Left renal pelvis (tissue), 4 donors: ENCODE measurements at places on chromosomes 13 and 19. TPM values are rescaled to one million over a fixed set of nuclear protein-coding genes. Genes with fewer than 3 reads are reported as not detected.

Gene GAPDHS
- not detected for polyA plus RNA-seq

Gene ERICH6B
- polyA plus RNA-seq, result 3.0 TPM

DNA sequence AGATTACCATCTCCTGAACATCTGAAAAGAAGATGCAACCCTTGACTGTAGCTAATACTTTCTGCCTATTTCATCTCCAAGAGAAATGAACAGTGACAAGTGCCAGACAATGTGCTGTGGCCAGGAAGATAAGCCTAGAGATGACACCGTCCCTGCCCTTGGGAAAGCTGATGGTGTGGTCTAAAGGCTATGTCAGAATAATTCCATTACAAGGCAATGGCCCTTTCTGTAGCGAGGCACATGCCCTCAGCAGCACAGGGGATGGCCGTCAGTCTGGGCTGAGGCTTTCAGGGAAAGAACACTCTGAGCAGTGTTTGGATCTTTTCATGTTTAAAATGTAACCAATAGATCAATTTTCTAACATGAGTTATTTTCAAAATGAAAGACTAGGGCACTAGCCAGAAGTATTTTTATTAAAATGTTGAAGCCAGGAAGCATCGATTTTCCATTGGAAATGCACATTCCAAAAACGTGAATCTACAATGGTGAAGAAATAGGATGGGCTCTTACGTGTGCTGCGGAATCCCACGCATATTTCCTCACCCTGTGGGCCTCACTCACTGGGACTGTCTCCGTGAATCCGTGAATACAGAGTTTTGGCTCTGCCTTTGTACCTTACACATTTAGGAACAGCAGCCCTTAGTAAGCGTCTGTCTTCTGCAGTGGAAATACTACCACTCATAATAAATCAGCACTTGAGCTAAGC lies 22.0 kb downstream of the COL4A1 start:
- DNase-seq, result no peak

GRCh38 chr19:31185261-31185660 lies 164.0 kb downstream of the TSHZ3 start:
- no peak for DNase-seq
